ENCODE measurements at places on chromosomes 5 and 9.

- DNase-seq: no peak
Measured at GRCh38 chr5:43623048-43623680, 20.2 kb downstream of the NNT start.

- DNase-seq: no peak
Measured at GRCh38 chr5:172167895-172168294, 20.1 kb downstream of the STK10 start.

DNA sequence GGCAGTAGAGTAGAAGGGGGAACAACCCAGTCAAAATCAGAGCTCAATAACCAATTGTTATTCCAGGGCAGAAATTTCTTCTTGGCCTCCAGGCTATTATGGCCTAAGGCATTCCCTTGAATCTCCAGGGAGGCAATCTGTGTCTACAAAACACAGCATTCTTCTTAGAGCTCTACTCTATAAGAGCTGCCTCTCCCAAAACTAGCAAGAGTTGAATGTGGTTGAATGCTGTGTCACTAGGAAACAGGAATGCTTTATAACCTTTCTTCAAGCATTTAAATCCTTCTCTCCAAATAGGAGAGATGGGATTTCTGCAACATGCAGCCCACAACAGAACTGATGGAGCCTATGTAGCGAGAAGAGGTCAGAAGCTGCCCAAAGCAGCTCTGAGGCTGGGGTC, 97.1 kb upstream of the APC start:
- no peak for DNase-seq

- no peak for DNase-seq
Measured at GRCh38 chr9:93276973-93277372, 93.0 kb downstream of the WNK2 start.

- DNase-seq: no peak
Measured at GRCh38 chr9:86614871-86615849, 260.9 kb upstream of the TUT7 start.

- no peak for DNase-seq
Measured at GRCh38 chr9:94908583-94909249, 182.2 kb downstream of the AOPEP start.

- DNase-seq: no peak
Measured at GRCh38 chr9:124754289-124754688, 16.8 kb downstream of the NR6A1 start.

DNA sequence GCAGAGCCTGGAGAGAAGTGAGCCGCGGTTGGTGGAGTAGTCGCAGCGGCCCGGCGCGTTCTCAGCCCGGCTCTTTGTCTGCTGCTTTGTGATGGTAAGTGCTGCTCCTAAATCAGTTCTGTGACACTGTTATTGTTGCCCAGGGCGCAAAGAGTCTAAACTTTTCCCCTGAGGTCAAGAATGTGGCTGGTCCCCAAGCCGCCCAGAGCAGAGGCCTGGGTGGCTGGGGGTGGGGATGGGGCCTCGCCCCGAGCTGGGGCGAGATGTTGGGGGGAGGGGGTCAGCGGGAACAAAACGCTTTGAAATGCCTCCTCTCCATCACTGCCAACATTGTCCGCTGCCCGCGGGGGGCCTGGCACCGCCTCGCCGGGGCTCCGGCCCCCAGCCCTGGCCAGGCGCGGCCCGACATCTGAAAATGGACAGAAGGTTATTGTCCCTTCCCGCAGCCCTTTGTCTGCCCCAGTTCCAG, 11.7 kb upstream of the CERCAM start:
- DNase-seq: no peak

GRCh38 chr5:116358911-116359418, 215.7 kb downstream of the SEMA6A start:
- DNase-seq: no peak

- no peak for DNase-seq
Measured at GRCh38 chr5:10746711-10747110, 14.3 kb downstream of the DAP start.

- DNase-seq: no peak
Measured at GRCh38 chr5:2776337-2777302, 25.1 kb upstream of the IRX2 start.

GRCh38 chr9:106859957-106860720, 2.8 kb upstream of the ZNF462 start:
- no peak for DNase-seq

- no peak for DNase-seq
Measured at GRCh38 chr5:95870105-95870672, 47.7 kb upstream of the GLRX start.

DNA sequence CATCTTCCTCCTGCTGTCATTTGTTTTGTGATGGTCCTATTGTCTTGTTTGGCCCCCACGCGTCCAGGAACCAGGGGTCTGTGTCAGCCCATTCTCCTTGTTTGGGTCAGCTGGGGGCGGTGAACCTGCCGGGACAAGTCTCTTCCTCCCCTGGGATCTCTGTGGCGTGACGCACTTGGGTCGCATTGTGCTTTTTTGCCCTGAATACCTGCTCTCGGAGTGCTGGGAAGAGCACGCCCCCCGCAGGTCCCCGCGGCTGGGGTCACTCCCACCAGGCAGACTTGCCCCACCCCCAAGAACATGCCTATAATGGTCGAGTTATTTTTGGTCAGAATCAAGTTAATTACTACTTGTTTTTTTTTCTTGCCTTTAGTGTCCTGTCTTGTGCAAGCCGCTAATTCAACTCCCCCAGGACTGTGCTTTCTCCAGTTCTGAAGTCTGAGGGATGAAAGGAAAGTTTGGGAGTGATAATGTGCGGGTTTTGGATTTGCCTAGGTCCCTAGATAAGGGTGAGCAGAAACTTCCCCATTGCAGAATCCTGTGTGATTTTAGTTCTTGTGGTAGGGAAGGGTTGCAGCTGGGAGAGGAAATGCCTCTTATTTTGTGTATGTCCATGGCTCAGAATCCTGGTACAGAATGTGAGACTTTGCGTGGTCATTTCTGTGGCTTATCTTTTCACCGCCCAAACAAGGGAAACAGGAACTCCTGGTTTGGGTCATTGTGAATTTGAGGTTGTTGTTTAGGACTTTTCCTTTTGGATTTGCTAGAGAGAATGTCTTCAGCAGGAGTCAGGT, 789 bp downstream of the ACER2 start:
- no peak for DNase-seq

DNA sequence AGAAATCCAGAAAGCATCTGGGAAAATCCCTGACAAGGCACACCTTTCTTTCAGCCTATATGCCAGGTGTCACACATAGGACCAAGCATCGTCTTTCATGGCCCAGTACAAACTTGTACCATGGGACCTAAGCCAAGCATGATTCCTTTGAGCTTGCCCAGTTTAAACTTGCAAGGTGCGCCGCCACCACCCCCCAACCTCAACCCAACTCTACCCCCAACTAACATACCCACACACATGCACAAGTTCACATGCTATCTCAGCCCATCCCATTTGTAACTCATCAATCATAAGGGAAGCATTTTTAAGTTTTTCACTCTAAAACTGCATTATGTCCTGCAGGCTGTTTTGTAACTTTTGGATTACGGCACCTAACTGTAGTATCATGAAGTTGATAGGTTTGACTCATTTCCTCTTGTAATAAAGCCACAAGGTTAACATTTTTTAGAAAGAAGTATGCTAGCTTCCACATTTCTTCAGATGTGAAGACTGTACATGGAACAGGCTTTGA, 145.9 kb upstream of the FST start:
- no peak for DNase-seq

DNA sequence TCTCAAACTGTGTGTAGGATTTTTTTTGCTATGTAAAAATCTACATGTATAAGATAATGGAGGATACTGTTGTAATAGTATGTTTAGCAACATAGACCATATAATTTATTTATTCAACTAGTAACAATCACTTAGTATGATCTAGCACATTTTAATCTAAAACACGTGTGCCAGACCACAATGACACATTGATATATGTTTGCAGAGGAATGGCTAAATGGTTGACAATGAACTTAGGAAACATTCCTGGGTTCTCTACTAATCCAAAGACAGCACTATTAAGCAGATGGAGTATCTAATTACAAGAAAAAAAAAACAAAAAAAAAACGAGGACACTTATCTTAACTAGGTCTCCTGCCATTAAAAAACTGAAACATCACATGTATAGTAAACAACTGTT, 261.7 kb upstream of the PAPPA start:
- DNase-seq: no peak

DNA sequence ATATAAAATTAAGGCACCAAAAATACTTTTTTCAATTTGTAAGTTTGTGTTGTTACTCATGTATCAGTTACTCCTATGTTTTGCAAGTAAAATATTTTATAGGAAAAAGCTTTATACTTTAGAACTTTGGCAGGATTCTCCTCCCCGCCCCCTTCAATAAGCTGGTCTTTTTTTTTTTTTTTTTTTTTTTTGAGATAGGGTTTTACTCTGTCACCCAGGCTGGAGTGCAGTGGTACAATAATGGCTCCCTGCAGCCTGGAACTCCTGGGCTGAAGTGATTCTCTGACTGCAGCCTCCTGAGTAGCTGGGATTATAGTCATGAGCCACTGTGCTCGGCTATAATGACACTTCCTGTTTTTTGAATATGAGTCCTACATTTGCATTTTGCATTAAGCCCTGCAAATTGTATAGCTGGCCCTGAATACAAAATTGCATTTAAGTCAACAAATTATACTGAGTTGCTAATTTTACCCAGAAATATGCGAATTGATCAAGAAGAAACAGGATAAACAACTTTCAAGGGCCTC, 192.9 kb downstream of the PIK3R1 start:
- DNase-seq: no peak
